ENCODE measurements at places on chromosomes 5 and 9.

DNA sequence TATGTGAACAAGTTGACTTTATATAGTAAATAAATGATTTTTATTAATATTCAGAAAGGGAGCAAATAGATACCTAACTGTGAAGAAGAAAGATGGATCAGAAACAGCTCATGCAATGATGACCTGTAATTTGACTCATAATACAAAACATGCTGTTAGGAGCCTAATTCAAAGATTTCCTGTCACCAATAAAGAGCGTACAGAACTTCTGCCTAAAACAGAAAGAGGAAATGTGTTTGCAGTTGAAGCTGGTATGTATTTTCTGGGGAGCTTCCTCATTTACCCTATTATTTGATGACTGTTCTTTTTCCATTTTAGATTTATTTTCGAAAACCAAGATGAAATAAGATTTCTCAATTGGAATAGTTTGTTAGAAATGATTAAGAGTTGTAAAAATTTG lies 11.4 kb downstream of the YTHDC2 start:
- no peak for DNase-seq

- no peak for DNase-seq
These were observed 167.4 kb upstream of the CD180 start for GRCh38 chr5:67363963-67364362.

DNA sequence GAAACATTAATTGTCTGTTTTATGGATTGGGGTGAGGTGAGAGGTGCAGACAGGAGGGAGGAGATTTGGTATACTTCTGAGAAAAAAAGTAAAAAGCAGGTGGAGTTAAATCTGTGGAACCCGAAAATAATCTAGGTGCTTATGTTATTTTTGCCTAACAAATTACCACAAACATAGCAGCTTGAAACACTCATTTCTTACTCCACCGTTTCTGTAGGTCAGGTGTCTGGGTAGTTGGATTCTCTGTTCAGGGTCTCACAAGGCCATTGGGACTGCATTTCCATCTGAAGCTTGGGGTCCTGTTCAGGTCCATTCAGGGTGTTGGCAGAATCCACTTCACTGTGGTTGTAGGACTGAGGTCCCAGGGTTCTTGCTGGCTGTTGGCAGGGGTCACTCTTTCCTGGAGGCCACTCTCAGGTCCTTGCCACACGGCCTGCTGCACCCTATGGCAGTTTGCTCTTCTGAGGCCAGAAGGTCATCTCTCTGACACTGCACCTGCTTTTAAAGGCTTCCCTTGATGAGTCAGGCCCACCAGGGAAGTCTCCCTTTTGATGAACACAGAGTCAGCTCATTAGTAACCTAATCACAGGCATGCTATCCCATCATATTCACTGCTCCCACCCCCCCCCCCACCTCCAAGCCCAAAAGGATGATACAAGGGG lies 82.2 kb downstream of the TRIO start:
- DNase-seq, result no peak

- no peak for DNase-seq
These were observed 316.7 kb downstream of the GABRG2 start for GRCh38 chr5:162384225-162384624.

- no peak for DNase-seq
These were observed 23.4 kb downstream of the PROP1 start for GRCh38 chr5:177972613-177973012.

GRCh38 chr5:73726071-73726470 lies 100.1 kb downstream of the ARHGEF28 start:
- no peak for DNase-seq

- DNase-seq, result peak; percentile 8
These were observed 724 bp downstream of the PRRC2B start for GRCh38 chr9:131394464-131395156.

DNA sequence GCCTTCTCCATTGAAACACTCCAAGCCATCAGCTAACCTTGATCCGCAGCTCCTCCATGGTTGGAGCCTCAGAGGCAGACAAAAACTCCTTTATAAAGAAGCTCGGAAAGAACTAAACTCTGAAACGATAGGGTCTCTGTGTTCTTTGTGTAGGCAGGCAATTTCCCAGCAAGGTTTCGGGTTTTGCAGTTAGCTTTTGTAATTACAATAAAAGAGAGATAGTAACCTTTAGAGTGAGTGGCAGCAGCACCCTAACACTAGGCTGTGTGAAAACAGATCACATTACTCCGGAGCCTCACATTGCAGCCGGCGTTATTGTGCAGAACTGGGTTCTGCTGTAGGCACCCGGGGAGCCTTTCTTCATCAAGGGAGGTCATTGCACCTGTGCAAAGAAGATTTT lies 115.8 kb upstream of the MAP3K1 start:
- DNase-seq, result no peak

DNA sequence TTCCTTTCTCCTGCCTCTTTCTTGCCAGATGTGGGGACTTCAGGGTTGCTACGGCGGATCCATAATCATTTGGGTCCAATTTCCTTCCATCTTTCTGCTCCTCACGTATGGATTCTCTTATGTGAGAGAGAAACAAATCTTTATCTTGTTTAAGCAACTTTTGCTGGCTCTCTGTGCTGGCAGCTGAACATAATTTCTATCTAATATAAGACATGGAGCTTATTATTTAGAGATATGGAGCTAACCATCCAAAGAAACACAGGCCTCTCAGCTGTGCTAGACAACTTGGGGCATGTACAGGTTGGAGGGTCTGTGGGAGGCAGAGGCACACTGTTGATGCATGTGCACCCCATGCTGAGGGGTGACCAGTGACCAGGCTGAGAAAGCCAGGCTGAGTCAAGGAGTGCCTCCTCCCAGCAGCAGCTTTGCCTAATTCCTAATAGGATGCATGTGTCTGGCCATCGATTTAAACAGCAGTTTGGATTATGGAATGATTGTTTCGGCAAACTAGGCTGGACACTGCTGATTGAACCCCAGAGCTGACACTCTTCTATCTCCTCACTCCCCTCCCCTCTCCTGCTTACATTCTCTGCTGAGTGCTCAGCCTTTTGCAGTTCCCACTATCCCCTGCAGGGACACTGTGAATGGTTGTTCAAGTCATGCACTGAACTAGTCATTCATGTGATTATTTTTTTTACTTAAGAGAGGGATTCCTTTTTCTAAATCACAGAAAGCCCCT lies 195.8 kb downstream of the ERCC6L2 start:
- no peak for DNase-seq

DNA sequence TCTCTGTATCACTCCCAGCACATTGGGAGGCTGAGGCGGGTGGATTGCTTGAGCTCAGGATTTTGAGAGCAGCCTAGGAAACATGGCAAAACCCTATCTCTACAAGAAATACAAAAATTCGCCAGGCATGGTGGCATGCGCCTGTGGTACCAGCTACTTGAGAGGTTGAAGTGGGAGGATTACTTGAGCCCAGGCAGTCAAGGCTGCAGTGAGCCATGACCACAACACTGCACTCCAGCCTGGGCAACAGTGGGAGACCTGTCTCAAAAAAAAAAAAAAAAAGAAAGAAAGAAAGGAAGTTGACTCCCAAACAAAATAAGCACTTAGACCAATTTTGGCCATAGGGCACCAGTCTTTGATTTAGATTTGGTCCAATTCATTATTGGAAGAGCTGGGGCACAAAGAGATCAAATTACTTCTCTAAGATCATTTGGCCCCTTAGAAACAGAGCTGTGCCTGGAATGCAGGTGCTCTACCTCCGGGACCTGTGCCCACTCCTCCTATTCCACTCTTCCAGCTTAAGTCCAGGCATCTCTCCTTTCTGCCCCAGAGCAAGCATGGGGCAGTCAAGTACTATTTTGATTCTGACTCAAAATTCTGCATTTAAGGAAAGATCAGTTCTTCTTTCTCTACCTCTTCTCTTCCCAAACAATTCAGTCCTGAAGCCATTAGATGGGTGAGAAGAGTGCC lies 59.0 kb downstream of the ALDH7A1 start:
- no peak for DNase-seq

DNA sequence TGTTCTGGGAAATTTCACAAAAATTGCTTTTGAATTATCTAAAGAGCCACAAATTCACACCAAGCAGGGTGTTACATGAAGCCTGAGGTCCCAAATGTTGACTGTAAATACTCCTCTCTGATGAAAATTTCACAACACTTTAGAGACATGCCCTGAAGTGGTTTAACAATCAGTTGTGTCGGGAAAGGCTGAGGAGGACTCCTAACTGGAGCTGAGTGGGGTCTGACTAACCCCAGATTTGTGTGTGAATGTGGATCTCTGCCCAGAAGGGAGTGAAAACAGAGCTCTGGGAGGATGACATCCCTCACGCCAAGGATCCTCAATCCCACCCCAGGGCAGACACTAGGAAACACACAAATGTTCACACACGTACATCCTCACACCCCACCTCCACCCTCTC lies 31.1 kb upstream of the GRXCR2 start:
- DNase-seq, result no peak

- DNase-seq, result no peak
These were observed 131.4 kb upstream of the BOD1 start for GRCh38 chr5:173747876-173748275.

- DNase-seq, result no peak
These were observed 142.3 kb upstream of the KLF9 start for GRCh38 chr9:70556771-70557170.

DNA sequence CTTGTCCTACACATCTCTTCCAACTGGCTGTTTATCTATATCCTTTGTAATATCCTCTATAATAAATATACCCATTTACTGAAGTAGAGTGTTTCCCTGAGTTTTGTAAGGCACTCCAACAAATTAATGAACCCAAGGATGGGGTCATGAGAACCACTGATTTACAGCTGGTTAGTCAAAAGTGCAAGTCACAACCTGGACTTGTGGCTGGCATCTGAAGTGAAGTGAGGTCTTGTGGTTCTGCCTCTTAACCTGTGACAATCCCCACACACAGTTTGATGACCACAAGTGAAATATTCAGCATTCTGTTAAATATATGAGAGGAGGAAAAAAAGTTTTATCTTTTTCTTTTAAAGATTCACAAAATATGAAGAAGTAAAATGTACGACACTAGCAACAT lies 126.1 kb downstream of the NR2F1-AS1 start:
- no peak for DNase-seq

DNA sequence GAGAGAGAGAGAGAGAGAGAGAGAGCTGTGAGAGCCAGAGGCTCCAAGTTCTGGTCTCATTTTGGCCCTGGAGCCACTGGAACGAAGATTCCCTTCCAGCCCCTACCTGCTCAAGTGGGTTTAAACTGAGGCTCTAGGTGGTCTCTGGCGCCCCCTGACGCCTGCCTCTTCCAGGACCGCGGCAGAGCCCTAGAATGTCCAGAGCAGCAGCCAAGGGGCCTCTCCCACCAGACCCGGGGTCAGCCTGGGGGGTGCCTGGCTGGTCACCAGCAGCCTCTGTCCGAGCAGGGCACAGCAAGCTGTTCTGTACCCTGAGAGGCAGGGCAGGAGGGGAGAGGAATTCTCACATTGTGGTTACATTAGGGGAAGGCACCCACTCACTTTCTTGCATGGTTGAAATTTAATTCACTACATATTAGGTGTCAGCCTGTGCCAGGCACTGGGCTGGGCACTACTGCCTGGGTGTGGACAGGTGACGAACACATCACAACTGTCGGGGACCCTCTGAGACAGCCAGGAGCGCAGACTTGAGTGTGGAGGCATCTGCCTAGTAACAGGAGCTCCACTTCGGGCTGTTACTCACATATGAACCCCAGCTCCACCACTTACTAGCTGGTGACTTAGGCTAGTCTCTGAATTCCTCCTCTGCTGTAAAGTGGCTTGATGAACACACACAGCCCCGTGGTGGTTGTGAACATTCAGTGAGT lies 44.5 kb downstream of the AMBP start:
- DNase-seq, result no peak

GRCh38 chr5:108280248-108280647 lies 101.7 kb downstream of the FBXL17 start:
- DNase-seq, result no peak

- no peak for DNase-seq
These were observed 25.0 kb upstream of the SUSD3 start for GRCh38 chr9:93033531-93033930.

DNA sequence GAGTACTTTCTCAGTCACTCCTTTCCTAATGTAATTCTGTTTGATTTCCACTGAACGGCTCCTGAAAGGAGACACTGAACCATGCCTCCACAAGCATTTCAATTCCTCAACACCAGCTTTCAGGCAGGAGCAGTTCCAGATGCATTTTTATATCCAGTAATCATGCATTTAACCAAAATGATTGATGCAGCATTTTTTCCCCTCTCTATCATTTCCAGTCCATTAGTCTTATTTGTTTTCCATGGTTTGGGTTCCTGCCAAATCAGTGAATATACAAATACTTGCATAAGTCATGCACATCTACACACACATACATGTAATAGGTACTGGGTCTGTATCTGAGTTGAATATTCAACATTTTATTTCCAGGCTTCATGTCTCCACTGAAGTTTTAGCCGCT lies 122.7 kb downstream of the GRIA1 start:
- no peak for DNase-seq

Measured in activated CD4-positive, CD25-positive, alpha-beta regulatory T cell (primary cell).